Renal cortex interstitium (tissue), 15 donors: ENCODE measurements at places on chromosomes 3 and 15.

DNA sequence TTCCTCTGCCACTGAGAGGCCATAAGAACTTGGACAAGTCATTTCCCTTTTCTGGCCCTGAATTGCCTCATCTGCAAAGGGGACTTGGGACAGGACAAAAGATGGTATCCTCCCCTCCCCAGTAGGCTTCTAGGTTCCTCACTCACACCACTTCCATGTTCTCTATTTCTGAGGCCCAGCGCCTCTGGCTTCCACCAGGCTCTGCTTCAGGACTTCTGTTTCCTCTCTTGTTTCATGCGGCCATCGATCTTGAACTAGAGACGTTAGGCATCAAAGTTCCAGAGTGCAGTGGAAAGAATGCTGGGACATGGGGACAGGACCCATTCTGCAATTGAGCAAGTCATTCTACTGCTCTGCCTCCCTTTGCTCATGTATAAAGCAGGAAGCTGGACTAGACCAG lies 1.7 kb downstream of the TM4SF4 start:
- DNase-seq = no peak

GRCh38 chr3:64343689-64344430 lies 118.6 kb upstream of the PRICKLE2 start:
- no peak for DNase-seq

DNA sequence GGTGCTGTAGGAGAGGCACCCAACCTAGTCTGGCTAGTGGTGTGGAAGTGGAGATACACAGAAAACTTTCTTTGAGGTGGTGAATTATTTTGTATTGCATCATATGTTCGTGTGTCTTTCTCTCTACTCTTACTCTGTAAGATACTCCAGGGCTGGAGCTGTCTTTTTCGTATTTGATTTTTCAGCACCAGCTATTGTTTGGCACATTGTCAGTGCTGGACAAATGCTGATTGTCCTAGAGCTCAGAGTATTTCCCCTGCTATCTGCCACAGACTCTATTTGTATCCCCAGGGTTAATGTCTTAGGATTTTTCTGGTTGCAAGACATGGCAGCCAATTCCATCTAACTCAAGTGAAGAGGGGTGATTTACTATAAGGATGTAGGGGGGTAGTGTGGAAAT lies 110.5 kb downstream of the SAMMSON start:
- no peak for DNase-seq

DNA sequence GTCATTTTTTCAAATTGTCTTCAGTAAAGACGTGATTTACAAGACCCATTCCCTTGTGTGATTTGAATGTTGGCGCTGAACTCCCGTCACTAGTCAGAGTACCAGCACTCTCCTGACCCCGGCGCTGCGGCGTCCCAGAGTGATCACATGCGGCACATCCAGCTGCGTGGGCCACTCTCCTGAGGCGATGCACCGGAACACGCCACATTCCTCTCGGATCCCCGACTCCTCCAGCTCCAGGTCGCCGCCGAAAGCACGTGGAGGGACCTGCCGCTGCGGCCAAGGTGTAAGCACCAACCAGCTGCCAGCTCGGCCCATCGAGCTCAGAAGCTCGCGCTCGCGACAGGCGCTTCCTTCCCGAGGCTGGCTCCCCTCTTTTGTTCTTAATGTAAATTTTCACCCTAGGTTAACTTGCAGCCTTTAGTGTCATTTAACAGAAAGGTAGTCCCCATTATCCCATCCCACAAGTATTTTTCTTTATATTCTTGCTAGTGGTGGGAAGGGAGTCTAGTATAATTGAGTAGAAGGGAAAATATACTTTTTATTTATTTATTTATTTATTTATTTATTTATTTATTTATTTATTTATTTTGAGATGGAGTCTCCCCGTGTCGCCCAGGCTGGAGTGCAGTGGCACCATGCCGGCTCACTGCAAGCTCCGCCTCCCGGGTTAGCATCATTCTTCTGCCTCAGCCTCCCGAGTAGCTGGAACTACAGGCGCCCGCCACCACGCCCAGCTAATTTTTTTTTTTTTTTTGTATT lies 61.7 kb upstream of the VGLL3 start:
- no peak for DNase-seq

GRCh38 chr3:140695361-140696061 lies 17.6 kb downstream of the TRIM42 start:
- DNase-seq = no peak
